ENCODE measurements at places on chromosomes 5 and 9.

- DNase-seq: no peak
Measured at GRCh38 chr5:149771216-149771980, 41.3 kb downstream of the PPARGC1B start.

DNA sequence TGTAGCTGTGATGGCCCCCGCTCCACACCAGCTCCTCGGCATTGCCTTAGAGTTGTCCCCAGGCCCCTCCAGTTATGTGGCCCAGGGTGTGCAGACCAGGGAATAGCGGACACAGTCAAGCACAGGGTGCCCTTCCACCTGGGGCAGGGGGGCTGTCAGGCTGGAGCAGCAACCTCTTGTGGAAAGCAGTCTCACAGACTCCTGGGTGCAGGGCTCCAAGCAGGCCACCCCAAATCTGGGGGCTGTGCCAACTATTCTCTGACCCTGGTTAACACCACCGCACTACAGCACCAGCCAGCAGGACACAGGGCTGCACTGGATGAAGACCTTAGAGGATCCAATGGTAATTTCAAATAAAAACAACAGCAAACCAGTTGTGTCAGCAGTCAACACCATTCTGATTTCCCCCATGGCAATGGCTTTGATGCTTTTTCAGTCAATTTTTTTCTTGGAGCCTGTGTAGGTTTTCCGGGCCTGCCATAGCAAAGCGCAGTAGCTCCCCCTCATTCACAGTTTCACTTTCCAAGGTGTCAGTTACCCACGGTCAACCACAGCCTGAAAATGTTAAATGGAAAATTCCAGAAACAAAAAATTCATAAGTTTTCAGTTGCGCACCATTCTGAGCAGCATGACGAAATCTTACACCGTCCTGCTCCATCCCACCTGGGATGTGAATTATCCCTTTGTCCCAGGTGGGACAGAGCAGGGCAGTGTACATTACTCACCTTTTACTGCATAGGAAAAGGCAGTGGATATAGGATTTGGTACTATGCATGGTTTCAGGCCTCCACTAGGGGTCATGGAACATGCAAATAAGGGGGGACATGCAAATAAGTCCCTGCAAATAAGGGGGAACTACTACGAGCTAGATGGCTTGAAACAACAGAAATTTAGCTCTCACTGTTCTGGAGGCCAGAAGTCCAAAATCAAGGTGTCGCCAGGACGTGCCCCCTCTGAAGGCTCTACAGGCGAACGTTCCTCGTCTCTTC is 49.0 kb downstream of the C5orf15 start:
- DNase-seq: peak; percentile 32

GRCh38 chr9:87667164-87667738 is 58.7 kb upstream of the CTSL start:
- DNase-seq: peak; percentile 73

DNA sequence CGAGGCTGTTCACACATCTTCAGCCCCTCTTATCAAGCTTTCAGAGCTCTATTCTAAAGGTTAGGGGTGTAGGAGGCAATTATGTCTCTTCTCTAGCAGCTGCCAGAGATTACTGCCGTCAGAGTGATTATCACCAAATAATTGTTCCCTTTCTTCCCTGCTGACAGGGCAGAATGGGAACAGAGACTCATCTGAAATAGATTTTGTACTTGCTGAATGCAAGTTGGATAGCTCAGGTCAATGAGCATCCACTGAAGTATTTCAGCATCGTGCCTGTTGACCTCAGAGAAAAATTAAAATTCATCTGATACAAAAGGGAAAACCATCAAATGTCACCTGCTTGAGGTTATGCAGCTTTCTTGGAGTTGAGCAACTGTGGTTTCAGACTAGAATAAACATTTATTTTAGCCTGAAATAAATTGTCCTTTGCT is 213.7 kb upstream of the MAP3K1 start:
- no peak for DNase-seq

DNA sequence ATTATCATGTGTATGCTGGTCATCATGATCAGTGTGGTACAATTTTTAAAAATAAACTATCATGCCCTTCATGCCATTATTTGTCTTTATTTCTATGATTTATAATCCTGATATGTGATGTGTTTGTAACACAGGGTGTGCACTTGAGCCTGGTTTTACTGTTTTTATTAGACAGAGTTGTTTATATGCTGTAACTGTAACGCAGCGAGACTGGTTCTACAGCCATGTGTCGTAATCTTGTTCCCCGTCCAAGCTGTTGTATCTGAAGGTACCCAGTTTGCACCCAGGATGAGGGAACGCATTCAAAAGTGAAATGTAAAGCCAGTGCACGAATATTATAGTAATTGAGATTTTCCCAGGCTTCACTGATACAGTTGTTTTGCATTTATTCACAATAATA is 28.2 kb downstream of the SNX18 start:
- no peak for DNase-seq

Measured in hematopoietic multipotent progenitor cell treated with erythropoietin and hydrocortisone succinate and interleukin-3 and kit ligand, for 4 days (in vitro differentiated cells).